Endodermal cell (in vitro differentiated cells): ENCODE measurements at places on chromosomes 2 and 18.

GRCh38 chr18:75818383-75818782 lies 390.9 kb upstream of the SMIM21 start:
- DNase-seq: no peak

GRCh38 chr2:7180638-7181370 lies 263.6 kb downstream of the RNF144A start:
- no peak for DNase-seq

DNA sequence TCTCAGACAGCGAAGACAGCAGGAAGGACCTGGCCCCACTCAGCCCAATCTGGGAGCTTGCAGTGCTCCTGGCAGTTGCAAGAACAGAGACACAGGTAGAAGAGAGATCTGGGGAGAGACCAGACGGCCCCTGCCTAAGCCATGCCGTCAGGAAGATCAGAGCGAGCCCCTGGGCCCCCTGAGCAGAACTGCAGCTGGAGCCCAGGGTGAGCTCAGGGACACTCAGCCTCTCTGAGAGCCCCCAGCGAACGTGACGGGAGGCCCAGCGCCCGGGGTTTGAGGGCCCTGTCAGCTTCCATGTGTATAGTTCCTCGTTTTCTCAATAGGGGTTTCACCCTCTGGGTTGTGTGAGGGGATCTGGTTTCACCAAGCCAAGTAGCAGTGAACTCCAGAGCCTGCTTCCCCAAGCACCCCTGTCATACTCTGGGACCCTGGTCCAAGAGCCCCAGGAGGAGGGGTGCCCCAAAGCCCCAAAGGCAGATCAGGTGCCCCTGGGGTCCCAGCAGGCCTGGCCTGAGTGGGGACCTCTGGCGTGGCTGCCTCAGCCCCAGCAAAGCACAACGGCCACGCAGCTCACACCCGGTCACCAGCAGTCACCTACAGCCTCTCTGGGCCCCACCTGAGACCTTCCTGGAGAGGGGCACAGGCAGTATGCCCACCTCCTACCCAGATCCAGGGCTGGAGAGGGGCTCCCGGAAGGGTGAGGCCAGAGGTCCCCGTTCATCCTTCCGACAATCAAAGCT lies 431.3 kb upstream of the MYT1L start:
- no peak for DNase-seq

- no peak for DNase-seq
Measured at GRCh38 chr2:23940718-23941620, 706 bp downstream of the UBXN2A start.

DNA sequence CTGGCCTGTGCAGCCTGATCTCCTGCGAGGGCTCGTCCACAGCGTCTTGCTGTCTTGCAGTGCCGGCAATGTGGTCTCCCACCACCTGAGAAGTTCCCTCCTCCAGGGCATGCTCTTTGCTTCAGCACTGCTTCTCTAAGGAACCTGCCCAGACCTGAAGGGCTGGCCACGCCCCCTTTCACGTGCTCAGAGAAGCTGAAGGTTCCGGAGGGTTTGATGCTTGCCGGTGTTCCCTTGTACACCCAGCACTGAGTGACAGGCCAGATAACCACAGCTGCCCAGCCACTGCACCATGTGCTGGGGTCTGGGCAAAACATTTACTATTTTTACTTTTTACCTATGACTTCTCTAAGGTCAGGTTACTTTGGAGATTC lies 1.7 kb upstream of the POLR2D start:
- peak; percentile 94 for DNase-seq

- DNase-seq: no peak
Measured at GRCh38 chr2:104846786-104847585, 6.9 kb upstream of the POU3F3 start.
